ENCODE measurements at places on chromosomes 3 and 15. TPM values are rescaled to one million over a fixed set of nuclear protein-coding genes. Genes with fewer than 3 reads are reported as not detected.

DNA sequence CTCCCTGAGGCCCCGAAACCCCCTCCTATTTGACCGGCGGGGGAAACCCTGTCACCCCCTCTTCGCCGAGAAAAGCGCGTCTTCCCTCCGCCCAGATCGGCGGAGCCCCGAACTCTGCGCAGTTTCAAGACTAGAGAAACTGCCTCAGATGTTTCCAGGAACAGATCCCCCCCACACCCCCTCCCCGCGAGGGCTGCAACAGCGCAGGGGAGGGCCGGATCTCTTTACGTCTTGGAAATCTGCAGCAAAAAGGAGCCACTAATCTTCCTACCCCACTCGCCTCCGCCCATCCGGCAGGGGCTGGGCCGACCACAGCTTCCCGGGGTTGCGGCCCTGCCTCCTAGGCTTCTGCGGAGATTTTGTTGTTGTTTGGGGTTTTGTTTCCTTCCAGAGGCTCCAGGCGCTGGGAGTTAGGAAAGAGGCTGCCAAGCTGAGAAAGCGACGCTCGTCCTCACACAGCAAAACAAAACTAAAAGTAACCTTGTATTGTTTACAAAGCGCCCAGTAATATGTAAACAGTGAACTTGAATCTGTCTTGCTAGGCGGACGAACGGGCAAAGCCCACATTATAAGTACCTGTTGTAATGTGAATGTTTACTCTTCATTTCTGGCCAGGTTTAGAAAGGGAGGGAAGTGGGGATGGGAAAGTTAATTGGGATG, 2.2 kb downstream of the FOXB1 start:
- no peaks in the 10 kb centered on the region for H3K36me3 ChIP-seq
- peaks cover 52% of the 10 kb centered on the region for H3K27me3 ChIP-seq
- H3K4me3 ChIP-seq, result peak overlapping the region; percentile 75
- peak; percentile 61 for DNase-seq
- H3K4me1 ChIP-seq, result peaks cover 8% of the 10 kb centered on the region

CD200 gene
- polyA plus RNA-seq, result 1.1 TPM

CLCN2 gene
- 10.0 TPM for polyA plus RNA-seq

- H3K27ac ChIP-seq, result peak overlapping the region; percentile 53
- no peaks in the 10 kb centered on the region for H3K4me1 ChIP-seq
- H3K27me3 ChIP-seq, result no peaks in the 10 kb centered on the region
- DNase-seq, result no peak
These were observed 81.8 kb upstream of the THBS1 start for GRCh38 chr15:39499042-39499441.

- DNase-seq, result no peak
- no peaks in the 10 kb centered on the region for H3K27me3 ChIP-seq
These were observed 8.6 kb upstream of the TNFAIP8L3 start for GRCh38 chr15:51103330-51103729.

DNA sequence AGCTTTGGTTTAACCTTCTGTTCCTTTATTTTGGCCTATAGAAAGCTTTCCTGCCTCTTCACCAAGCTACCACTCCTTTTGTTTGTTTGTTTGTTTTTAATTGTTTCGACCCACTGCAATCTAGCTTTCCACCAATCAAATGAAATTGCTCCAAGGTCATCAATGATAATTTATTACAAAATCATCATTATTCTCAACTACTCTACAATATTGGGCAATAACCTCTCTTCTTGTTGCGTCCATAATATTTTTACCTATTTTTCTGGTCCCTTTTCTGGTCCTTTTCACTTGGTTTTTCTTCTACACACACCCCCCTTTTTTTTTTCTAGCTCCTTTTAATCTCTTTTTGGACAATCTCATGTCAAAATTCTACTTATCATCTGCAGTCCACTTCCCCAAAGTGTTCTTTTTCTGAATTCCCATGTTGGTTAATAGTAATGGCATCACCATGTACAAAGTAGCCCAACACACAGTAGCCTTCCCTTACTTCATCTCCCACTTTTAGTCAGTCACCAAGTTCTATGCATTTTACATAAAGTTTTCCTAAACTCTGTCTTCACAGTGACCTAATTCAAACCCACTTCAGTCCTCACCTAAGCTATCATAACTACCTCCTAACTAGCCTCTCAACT, 11.0 kb upstream of the ANKRD28 start:
- no peaks in the 10 kb centered on the region for H3K27me3 ChIP-seq
- H3K27ac ChIP-seq, result no peak overlapping the region
- no peaks in the 10 kb centered on the region for H3K4me1 ChIP-seq
- H3K36me3 ChIP-seq, result no peaks in the 10 kb centered on the region
- no peak for DNase-seq

GRCh38 chr15:81981908-81982307, 63.9 kb downstream of the MEX3B start:
- H3K27ac ChIP-seq, result no peak overlapping the region
- no peaks in the 10 kb centered on the region for H3K4me1 ChIP-seq
- no peak for DNase-seq
- H3K36me3 ChIP-seq, result no peaks in the 10 kb centered on the region

DNA sequence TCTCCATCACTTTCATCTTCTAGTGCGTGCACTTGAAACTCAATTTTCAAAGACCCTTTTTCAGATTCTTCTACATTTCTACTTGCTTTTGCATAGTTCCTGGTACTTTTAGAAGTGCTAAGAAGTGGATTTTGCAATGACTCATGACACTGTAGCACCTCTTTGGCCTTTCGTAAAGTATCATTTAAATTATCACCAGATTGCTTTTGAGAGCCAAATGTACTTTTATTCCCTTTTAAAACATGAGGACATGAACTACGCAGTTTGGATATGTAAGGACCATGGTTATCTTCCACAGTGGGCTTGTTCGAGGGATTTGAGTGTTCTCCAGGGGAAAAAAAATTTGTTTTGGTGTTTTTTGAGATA, 40.5 kb downstream of the ZNF106 start:
- no peak overlapping the region for H3K4me3 ChIP-seq
- no peak for DNase-seq
- no peaks in the 10 kb centered on the region for H3K4me1 ChIP-seq
- H3K36me3 ChIP-seq, result peaks cover 22% of the 10 kb centered on the region
- H3K27me3 ChIP-seq, result no peaks in the 10 kb centered on the region

NSUN3 gene
- polyA plus RNA-seq, result 9.8 TPM

PLXNB1 gene
- polyA plus RNA-seq, result 129 TPM

NEIL1 gene
- polyA plus RNA-seq, result 63.1 TPM

- no peak for DNase-seq
- no peak overlapping the region for H3K27ac ChIP-seq
- H3K27me3 ChIP-seq, result no peaks in the 10 kb centered on the region
- H3K36me3 ChIP-seq, result no peaks in the 10 kb centered on the region
These were observed 133.5 kb downstream of the KCNMB2 start for GRCh38 chr3:178669758-178670157.

MRPS25 gene
- 159 TPM for polyA plus RNA-seq

GRCh38 chr3:160860346-160860745, 104.3 kb downstream of the PPM1L start:
- H3K36me3 ChIP-seq, result no peaks in the 10 kb centered on the region
- H3K4me1 ChIP-seq, result no peaks in the 10 kb centered on the region
- no peak overlapping the region for H3K4me3 ChIP-seq
- no peak for DNase-seq

DNA sequence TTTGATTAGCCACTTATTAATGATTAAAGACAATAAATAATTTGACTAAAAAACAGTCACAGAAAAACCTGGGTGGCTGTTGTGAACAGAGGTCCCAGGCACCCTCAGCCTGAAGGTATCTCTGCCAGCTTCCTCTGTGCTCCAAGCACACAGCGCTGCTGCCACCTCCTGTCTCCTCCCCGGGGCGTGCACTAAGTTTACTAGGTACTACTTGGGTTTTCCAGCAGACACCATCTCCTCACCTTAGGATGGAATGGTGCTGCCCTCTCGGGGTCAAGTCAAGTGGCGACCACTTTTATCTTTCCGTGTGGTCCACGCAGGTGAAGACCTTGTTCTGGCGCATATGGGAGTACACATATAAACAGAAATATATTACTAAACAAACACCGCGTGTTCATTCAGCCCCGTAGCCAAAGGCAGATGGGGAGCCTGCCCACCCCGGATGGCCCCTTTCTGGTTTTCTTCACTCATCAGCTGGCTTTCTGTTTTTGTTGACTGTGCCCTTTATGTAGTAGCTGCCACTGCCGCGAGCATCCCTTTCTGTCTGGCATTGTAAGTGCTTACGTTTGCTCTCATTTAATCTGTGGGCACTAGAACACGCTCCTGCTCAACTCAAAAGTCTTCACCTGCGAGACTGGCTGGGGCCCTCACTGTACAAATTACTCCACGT, 128.0 kb downstream of the LRIG1 start:
- H3K36me3 ChIP-seq, result peaks cover 33% of the 10 kb centered on the region
- no peaks in the 10 kb centered on the region for H3K27me3 ChIP-seq
- no peak overlapping the region for H3K27ac ChIP-seq
- DNase-seq, result peak; percentile 54

IMPG2 gene
- polyA plus RNA-seq, result not detected
